Transverse colon (tissue), 4 donors: ENCODE measurements at places on chromosomes 13 and 19. TPM values are rescaled to one million over a fixed set of nuclear protein-coding genes. Genes with fewer than 3 reads are reported as not detected.

Gene DZIP1
- total RNA-seq, result 15.3 TPM

Gene ZNF729
- total RNA-seq, result not detected

Gene RNF17
- total RNA-seq, result not detected

Gene LRRC25
- total RNA-seq, result 4.1 TPM

Gene GARIN5A
- total RNA-seq, result 0.55 TPM

Gene ERICH4
- not detected for total RNA-seq

Gene ARHGEF1
- total RNA-seq, result 64.3 TPM

Gene ZNF256
- 13.5 TPM for total RNA-seq

Gene ZNF536
- 1.00 TPM for total RNA-seq

Gene NALCN
- 0.41 TPM for total RNA-seq

Gene CTXN1
- total RNA-seq, result 29.7 TPM

Gene FCAR
- not detected for total RNA-seq

Gene NEK5
- 0.48 TPM for total RNA-seq

Gene GDF15
- total RNA-seq, result 74.8 TPM

Gene IRGC
- not detected for total RNA-seq

Gene SULT2A1
- 0.96 TPM for total RNA-seq

Gene ZNF709
- 4.1 TPM for total RNA-seq

Gene ZNF784
- total RNA-seq, result 27.7 TPM

Gene MUC16
- total RNA-seq, result not detected

Gene CAPN12
- total RNA-seq, result not detected

Gene SUCLA2
- 42.9 TPM for total RNA-seq

Gene TMEM59L
- total RNA-seq, result 21.7 TPM

Gene OR10H1
- not detected for total RNA-seq

Gene ZNF440
- total RNA-seq, result 45.3 TPM

Gene IGFL2
- total RNA-seq, result not detected

Gene RUVBL2
- total RNA-seq, result 66.9 TPM

Gene PLPPR3
- total RNA-seq, result not detected

Gene RASGRP4
- 1.7 TPM for total RNA-seq

Gene NLRP5
- total RNA-seq, result not detected
